T-helper 17 cell (primary cell): ENCODE measurements at places on chromosomes 16 and 17. TPM values are rescaled to one million over a fixed set of nuclear protein-coding genes. Genes with fewer than 3 reads are reported as not detected.

The NEURL4 gene
- 29.9 TPM for total RNA-seq

DNA sequence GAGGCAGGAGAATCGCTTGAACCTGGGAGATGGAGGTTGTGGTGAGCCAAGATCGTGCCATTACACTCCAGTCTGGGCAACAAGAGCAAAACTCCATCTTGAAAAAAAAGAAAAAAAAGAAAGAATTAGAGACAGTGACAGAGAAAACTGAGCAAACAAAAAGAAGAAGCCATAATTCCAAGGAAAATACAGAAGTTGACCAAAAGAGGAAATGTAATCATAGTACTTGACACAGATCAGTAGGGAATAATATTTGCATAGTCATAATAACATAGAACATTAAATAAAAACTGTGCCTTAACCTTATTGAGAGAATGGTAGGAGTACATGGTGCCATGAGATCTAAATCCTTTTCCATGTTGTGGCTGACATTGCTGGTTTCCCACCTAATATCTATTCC is 14.7 kb upstream of the USP31 start:
- DNase-seq: no peak
- peaks cover 2% of the 10 kb centered on the region for H3K36me3 ChIP-seq
- H3K4me1 ChIP-seq: no peaks in the 10 kb centered on the region
- H3K27me3 ChIP-seq: peaks cover 65% of the 10 kb centered on the region

- DNase-seq: no peak
- H3K4me1 ChIP-seq: no peaks in the 10 kb centered on the region
- H3K27me3 ChIP-seq: peaks cover 45% of the 10 kb centered on the region
- H3K27ac ChIP-seq: no peak overlapping the region
- no peak overlapping the region for H3K4me3 ChIP-seq
These were observed 34.1 kb upstream of the WWOX start for GRCh38 chr16:78065319-78065718.

The BMERB1 gene
- total RNA-seq: 3.0 TPM

DNA sequence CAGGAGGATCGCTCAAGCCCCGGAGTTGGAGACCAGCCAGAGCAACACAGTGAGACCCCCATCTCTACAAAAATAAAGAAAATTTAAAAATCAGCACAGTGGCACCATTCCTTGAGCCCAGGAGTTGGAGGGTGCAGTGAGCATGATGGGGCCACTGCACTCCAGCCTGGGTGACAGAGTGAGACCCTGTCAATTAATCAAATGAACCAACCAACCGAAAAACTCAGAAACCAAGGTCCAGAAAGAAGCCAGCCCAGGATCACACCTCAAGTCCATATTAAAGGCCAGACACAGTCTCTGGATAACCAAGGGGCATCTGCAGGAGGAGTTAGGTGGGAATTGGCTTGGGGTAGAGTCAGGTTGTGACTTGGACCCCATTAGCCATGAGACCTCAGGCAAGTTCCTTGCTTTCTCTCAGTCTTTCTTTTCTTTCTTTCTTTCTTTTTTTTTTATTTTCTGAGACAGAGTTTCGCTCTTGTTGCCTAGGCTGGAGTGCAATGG is 2.4 kb downstream of the HSD17B1 start:
- H3K27me3 ChIP-seq: no peaks in the 10 kb centered on the region
- H3K4me3 ChIP-seq: peak overlapping the region; percentile 93
- peaks cover 2% of the 10 kb centered on the region for H3K36me3 ChIP-seq
- DNase-seq: no peak
- H3K4me1 ChIP-seq: peaks cover 14% of the 10 kb centered on the region
- peak overlapping the region; percentile 89 for H3K27ac ChIP-seq

- no peaks in the 10 kb centered on the region for H3K36me3 ChIP-seq
- H3K4me3 ChIP-seq: no peak overlapping the region
- no peak for DNase-seq
- no peaks in the 10 kb centered on the region for H3K27me3 ChIP-seq
- no peak overlapping the region for H3K27ac ChIP-seq
These were observed 76.4 kb downstream of the TOX3 start for GRCh38 chr16:52470585-52470984.

DNA sequence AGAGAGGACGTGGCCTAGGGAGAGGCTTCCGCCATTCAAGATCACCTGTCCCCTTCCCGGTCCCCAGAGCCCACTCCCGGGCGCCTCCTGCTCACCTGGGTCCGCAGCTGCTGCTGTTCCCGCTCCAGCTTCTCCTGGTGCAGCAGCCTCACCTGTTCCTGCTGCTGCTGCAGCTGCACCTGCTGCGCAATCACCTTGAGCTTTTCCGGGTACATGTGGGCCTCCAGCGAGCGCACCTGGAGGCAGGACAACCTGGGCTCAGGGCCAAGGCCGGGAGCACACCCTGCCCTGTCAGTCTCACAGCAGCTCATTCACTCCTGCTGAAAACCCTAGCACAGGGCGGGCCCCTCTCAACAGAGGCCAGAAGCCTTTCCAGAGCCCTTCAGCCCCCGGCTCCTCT is 12.5 kb downstream of the TFAP4 start:
- H3K27ac ChIP-seq: peak overlapping the region; percentile 45
- peaks cover 4% of the 10 kb centered on the region for H3K4me1 ChIP-seq
- peaks cover 2% of the 10 kb centered on the region for H3K36me3 ChIP-seq
- H3K27me3 ChIP-seq: no peaks in the 10 kb centered on the region

GRCh38 chr17:8888704-8889302 is 21.3 kb upstream of the PIK3R6 start:
- H3K4me3 ChIP-seq: no peak overlapping the region
- peaks cover 2% of the 10 kb centered on the region for H3K36me3 ChIP-seq
- H3K4me1 ChIP-seq: peaks cover 6% of the 10 kb centered on the region
- no peaks in the 10 kb centered on the region for H3K27me3 ChIP-seq

- no peak for DNase-seq
- H3K27ac ChIP-seq: no peak overlapping the region
- no peaks in the 10 kb centered on the region for H3K27me3 ChIP-seq
- peaks cover 4% of the 10 kb centered on the region for H3K36me3 ChIP-seq
These were observed 14.2 kb downstream of the CDRT4 start for GRCh38 chr17:15453246-15453645.

The HBA1 gene
- 6.5 TPM for total RNA-seq

The SCN4A gene
- 0.02 TPM for total RNA-seq

- H3K27ac ChIP-seq: no peak overlapping the region
- H3K27me3 ChIP-seq: peaks cover 42% of the 10 kb centered on the region
- peaks cover 3% of the 10 kb centered on the region for H3K36me3 ChIP-seq
- H3K4me3 ChIP-seq: no peak overlapping the region
These were observed 141.4 kb upstream of the GSE1 start for GRCh38 chr16:85471469-85472431.

DNA sequence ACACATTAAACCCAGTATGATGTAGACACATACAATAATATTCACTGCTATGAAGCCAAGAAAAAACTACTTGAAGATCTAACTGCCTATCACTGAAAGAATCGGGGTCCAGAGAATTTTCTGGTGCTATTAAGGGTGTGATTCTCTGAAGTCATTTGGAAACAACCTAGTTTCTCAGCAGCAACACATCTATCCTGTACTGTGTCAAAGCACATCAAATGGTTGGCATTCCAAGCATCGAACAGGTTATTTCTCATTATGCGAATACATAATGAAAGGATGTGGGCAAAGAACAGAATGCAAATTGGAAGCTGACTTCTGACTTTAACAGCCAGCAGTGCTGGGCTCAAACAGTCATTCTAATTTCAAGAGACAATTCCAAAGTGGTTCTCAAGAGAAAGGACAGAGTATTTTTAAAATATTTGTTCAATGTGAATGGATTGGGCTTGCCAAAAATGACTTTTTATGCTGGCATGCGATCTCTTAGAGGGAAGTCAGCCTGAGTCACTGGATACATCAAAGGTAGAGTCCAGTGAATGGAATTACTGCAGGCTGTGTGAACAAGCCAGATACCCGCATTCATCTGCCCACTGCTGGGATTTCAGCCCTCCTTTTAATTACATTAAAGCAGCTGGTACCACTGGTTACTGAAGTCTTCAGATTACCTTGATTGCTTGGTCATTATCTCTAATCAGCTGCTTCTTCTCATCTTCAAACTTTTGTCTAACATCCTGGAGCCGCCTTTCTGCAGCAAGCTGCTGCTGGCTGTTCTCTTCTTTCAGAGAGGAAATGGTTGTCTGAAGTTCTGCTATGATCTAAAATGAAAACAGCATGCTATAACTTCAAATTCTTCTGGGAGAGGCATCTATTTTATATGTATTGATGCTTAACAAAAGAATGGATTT is 181.2 kb upstream of the AXIN2 start:
- H3K4me3 ChIP-seq: peak overlapping the region; percentile 41
- no peak for DNase-seq
- H3K27ac ChIP-seq: no peak overlapping the region
- peaks cover 11% of the 10 kb centered on the region for H3K4me1 ChIP-seq

- peak overlapping the region; percentile 99 for H3K27ac ChIP-seq
- H3K4me3 ChIP-seq: peak overlapping the region; percentile 92
- peaks cover 38% of the 10 kb centered on the region for H3K4me1 ChIP-seq
- H3K36me3 ChIP-seq: no peaks in the 10 kb centered on the region
- H3K27me3 ChIP-seq: no peaks in the 10 kb centered on the region
These were observed 1.1 kb downstream of the SOCS3 start for GRCh38 chr17:78358538-78359320.

DNA sequence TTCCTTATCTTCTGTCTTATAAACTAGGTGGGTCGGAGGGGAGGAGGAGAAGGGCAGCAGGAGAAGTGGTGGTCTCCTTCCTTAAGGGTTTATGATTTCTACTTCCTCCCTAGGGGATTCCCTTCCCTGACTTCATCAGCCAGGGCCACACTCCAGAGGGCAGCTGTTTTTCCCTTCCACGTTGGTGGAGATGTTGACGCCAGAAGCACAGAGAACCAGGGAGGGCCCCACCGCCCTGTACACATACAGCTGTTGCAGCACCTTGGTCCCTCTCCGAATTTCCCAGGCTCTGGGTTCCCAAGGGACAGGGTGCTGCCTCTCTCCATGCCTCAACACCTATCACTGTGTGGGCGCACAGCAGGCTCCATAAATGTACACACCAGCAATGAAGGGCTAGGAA is 5.6 kb upstream of the SLC6A4 start:
- peaks cover 13% of the 10 kb centered on the region for H3K36me3 ChIP-seq
- peaks cover 18% of the 10 kb centered on the region for H3K4me1 ChIP-seq
- H3K4me3 ChIP-seq: no peak overlapping the region
- no peak overlapping the region for H3K27ac ChIP-seq
- peaks cover 41% of the 10 kb centered on the region for H3K27me3 ChIP-seq
- DNase-seq: no peak

The TPPP3 gene
- total RNA-seq: 0.70 TPM

The RNF222 gene
- total RNA-seq: 0.52 TPM

GRCh38 chr16:89031715-89032659 is 55.0 kb upstream of the CBFA2T3 start:
- peak overlapping the region; percentile 73 for H3K27ac ChIP-seq
- H3K4me3 ChIP-seq: peak overlapping the region; percentile 85
- H3K4me1 ChIP-seq: peaks cover 22% of the 10 kb centered on the region
- no peaks in the 10 kb centered on the region for H3K27me3 ChIP-seq

DNA sequence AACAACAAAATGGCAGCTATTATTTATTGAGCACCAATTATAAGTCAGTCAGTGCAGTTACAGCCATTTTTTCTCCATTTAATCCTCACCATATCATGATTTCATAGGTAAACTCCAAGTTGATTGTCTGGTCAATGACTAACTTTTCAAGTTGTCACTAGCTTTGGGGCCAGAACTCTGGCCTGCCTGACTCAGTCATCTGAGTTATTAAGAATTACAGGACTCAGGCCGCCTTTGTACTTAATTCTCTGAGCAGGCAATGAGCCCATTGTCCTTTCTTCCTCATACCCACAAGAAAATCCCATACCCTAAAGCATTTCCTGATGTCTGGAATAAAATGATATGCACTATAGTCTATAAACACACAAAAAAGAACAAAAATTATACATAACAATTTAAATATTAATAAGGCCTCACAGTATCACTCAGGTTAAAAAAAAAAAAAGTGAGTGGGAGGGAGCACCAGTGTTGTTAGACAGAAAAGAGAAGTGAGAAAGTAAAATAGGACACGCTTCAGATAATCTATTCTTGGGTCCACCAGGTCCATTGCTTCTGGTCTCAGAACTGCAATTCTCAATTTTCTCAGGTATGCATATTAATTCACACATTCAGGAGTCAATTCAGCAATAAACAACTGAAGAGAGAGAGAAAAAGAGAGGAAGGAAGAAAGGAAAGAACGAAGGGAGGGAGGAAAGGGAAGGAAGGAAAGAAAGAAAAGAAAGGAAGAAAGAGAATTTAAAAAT is 70.2 kb downstream of the SPAG9 start:
- H3K4me1 ChIP-seq: peaks cover 2% of the 10 kb centered on the region
- no peak overlapping the region for H3K27ac ChIP-seq
- DNase-seq: no peak
- no peaks in the 10 kb centered on the region for H3K27me3 ChIP-seq
- peaks cover 4% of the 10 kb centered on the region for H3K36me3 ChIP-seq
- peak overlapping the region; percentile 34 for H3K4me3 ChIP-seq

DNA sequence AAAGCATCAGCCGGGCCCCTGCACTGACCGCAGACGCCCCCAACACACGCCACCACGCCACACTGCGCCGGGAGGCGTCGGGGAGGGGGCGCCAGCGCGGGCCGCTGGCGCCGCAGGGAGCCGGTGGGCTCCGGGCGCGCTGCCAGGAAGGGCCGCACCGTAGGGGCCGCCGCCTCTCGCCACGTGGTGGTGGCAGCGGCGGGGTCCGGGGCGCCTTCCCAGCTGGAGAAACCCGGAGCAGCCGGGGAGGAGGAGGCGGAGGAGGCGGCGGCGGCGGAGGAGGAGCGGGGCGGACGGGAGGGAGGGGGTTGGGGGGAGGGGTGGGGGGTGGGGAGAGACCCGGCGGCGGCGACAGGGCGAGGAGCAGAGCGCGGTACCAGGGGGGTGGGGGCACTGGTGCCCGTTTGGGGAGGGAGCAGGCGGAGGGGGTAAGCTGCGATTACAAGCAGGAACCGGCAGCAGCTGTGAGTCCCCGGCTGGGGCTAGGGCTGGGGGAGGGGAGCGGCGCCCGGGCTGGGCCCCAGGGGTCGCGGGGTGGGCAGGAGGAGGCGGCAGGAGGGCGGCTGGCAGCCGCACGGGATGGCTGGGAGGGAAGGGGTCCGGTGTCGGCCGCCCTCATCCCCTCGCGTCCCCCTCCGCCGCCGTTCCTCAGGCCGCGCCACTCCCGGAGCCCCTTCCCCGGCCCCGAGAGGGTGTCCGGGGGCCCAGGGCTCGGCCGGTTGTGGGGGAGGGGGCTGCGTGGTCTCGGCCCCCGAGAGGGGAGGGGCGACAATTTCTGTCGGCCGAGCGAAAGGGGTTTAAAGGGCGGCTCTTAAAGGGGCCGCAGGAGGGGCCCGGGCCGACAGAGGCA is at the start of gene TBKBP1:
TSS of gene TBKBP1 (plus strand) at position 431 of the 850 bp plus-strand sequence. CDS start 1,952 bp downstream, outside the sequence.
- peak within 1 kb of the TSS; percentile 95 for H3K27ac ChIP-seq
- H3K36me3 ChIP-seq: peaks cover 3% of the 10 kb centered on the region

The P2RX1 gene
- 15.0 TPM for total RNA-seq

GRCh38 chr16:2969545-2970521 is 685 bp downstream of the PAQR4 start:
- peak overlapping the region; percentile 71 for H3K4me3 ChIP-seq
- peaks cover 10% of the 10 kb centered on the region for H3K27me3 ChIP-seq
- peak; percentile 49 for DNase-seq
- H3K36me3 ChIP-seq: peaks cover 3% of the 10 kb centered on the region
- H3K27ac ChIP-seq: no peak overlapping the region
